ENCODE measurements at places on chromosomes 13 and 19. TPM values are rescaled to one million over a fixed set of nuclear protein-coding genes. Genes with fewer than 3 reads are reported as not detected.

DNA sequence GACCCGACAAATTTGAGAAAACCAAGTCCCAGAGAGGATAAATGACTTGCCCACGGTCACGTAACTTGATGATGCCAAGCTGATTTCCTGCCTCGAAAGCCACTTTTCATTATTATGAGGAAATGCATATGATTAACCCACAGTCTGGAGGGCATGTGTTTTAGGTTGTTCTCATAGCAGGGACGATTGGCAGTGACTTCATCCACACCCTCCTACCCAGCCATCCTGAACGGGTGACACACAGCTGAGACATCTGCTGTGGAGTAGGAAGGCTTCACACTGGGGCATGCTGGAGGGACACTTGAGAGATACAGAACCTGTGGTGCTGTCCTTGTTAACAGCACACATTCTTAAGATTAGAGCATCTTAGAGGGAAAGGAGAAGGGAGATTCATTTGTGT lies 65.4 kb upstream of the WDFY2 start:
- H3K27ac ChIP-seq: no peak overlapping the region
- no peaks in the 10 kb centered on the region for H3K4me1 ChIP-seq
- no peak for DNase-seq
- H3K27me3 ChIP-seq: no peaks in the 10 kb centered on the region

GRCh38 chr13:30247406-30247805 lies 59.9 kb downstream of the KATNAL1 start:
- no peak overlapping the region for H3K4me3 ChIP-seq
- H3K27ac ChIP-seq: no peak overlapping the region
- no peaks in the 10 kb centered on the region for H3K27me3 ChIP-seq
- DNase-seq: no peak
- H3K36me3 ChIP-seq: peaks cover 15% of the 10 kb centered on the region

GRCh38 chr13:76991432-76991795 lies 467 bp upstream of the CLN5 start:
- H3K36me3 ChIP-seq: peaks cover 9% of the 10 kb centered on the region
- H3K4me3 ChIP-seq: peak overlapping the region; percentile 95
- H3K4me1 ChIP-seq: no peaks in the 10 kb centered on the region
- H3K27me3 ChIP-seq: peaks cover 11% of the 10 kb centered on the region
- H3K27ac ChIP-seq: no peak overlapping the region

GRCh38 chr19:4371247-4372164 lies 28.1 kb downstream of the MPND start:
- H3K27me3 ChIP-seq: no peaks in the 10 kb centered on the region
- H3K4me3 ChIP-seq: no peak overlapping the region
- peaks cover 2% of the 10 kb centered on the region for H3K36me3 ChIP-seq
- no peak overlapping the region for H3K27ac ChIP-seq
- DNase-seq: peak; percentile 30

DNA sequence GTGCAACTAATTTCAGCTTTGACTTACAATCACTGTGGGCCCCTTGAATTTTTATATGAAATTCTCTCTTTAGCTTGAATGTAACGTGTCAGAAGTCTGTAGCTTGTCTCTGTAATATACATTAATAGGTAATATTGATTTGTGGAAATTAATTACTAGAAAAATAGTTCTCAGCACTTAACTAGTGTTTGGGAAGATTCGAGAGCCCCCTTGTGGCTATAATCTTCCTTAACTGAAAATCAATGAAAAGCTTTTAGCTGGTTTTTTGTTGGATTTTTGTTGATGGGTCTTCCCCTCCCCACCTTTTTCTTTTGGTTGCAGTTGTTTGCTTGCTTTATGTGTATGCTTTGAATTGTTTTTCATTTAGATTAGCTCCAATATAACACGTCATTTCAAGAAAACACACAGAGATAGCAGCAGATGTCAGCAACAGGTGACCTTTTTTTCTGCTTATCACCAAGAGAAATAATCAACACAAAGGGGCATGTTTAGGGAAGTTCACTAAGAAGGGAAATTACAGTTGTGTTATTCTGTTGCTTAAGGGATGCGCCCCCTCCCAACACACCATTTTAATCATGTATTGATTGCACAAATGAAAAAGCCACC lies 176.8 kb downstream of the OXGR1 start:
- no peak overlapping the region for H3K4me3 ChIP-seq
- no peak for DNase-seq
- H3K4me1 ChIP-seq: peaks cover 5% of the 10 kb centered on the region

GRCh38 chr19:38323291-38323690 lies 3.6 kb downstream of the KCNK6 start:
- DNase-seq: no peak
- H3K4me3 ChIP-seq: no peak overlapping the region
- H3K27me3 ChIP-seq: peaks cover 28% of the 10 kb centered on the region
- H3K27ac ChIP-seq: no peak overlapping the region
- H3K36me3 ChIP-seq: no peaks in the 10 kb centered on the region

GRCh38 chr13:85806553-85807175 lies 7.4 kb upstream of the SLITRK6 start:
- no peaks in the 10 kb centered on the region for H3K4me1 ChIP-seq
- no peak overlapping the region for H3K4me3 ChIP-seq
- no peak overlapping the region for H3K27ac ChIP-seq
- H3K36me3 ChIP-seq: no peaks in the 10 kb centered on the region

- H3K27ac ChIP-seq: no peak overlapping the region
- peaks cover 8% of the 10 kb centered on the region for H3K36me3 ChIP-seq
- no peak for DNase-seq
- no peak overlapping the region for H3K4me3 ChIP-seq
Observed at GRCh38 chr19:18987456-18987855, 45.9 kb downstream of the SUGP2 start.

- no peak for DNase-seq
- H3K4me3 ChIP-seq: no peak overlapping the region
- H3K27me3 ChIP-seq: no peaks in the 10 kb centered on the region
- no peak overlapping the region for H3K27ac ChIP-seq
Observed at GRCh38 chr13:95571941-95572340, 19.4 kb downstream of the CLDN10 start.

DNA sequence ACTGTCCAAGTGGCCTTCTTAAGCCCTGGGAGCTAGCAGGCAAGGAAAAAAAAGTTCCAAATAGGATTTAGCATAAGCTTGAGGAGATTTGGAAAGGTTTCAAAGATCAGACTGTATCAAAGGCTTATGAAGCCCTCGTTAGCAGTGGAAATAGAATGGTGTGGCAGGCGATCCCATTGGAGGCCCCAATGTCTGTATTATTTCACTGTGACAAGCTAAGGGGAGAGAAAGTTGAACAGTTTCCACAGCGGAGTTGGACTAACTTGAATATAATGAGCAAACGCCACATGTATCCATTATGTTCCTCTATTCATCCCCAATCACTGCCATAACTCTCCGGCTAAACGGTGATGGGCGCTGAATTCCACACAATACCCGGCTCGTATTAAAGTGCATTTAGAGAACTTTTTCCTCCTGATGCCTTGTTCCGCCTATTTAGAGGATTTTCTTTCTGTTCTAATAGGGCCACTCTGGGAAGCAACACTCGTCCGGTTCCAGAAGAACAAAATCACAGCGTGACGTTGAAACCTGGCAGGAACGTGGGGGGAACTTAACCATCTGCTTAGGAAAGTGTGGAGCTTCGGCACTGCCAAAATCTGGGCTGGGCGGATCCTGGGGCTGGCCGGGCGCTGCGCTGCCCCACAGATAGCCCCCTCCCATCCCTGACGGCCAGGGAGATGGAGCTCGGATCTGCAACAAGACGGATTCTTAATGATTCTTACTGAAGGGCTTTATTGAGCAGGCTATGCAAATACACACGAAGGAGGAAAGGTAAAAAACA lies 1.0 kb upstream of the PCDH8 start:
- H3K27me3 ChIP-seq: peaks cover 64% of the 10 kb centered on the region
- DNase-seq: peak; percentile 61
- H3K4me1 ChIP-seq: peaks cover 4% of the 10 kb centered on the region
- H3K27ac ChIP-seq: peak overlapping the region; percentile 87
- H3K36me3 ChIP-seq: no peaks in the 10 kb centered on the region
- peak overlapping the region; percentile 77 for H3K4me3 ChIP-seq

DNA sequence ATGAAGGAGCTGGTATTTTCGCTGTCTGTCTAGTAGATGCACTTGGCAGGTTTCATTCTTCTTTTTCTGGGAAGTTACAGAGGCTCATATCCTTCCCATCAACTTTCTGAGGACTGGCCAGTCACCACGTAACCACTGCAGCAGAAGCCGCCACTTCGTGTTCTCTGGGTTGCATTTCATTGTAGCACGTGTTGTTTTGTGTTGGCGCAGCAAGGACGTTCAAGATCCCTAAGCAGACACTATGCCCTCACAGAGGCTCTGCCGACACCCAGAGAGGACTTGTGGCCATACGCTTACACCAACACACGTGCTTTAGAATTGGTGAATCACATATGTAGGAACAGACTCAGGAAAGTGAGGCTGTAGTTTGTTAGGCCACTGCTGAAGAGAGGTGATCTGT lies 42.2 kb upstream of the TEX29 start:
- no peak overlapping the region for H3K4me3 ChIP-seq
- no peaks in the 10 kb centered on the region for H3K27me3 ChIP-seq
- no peak overlapping the region for H3K27ac ChIP-seq
- no peaks in the 10 kb centered on the region for H3K4me1 ChIP-seq
- H3K36me3 ChIP-seq: peaks cover 80% of the 10 kb centered on the region

- no peaks in the 10 kb centered on the region for H3K36me3 ChIP-seq
- no peak overlapping the region for H3K4me3 ChIP-seq
- H3K4me1 ChIP-seq: no peaks in the 10 kb centered on the region
- H3K27me3 ChIP-seq: no peaks in the 10 kb centered on the region
- no peak for DNase-seq
- H3K27ac ChIP-seq: no peak overlapping the region
Observed at GRCh38 chr13:39217471-39217870, 179.2 kb downstream of the NHLRC3 start.

- no peak overlapping the region for H3K27ac ChIP-seq
- H3K4me3 ChIP-seq: no peak overlapping the region
- H3K36me3 ChIP-seq: peaks cover 66% of the 10 kb centered on the region
- H3K27me3 ChIP-seq: no peaks in the 10 kb centered on the region
- no peaks in the 10 kb centered on the region for H3K4me1 ChIP-seq
- DNase-seq: peak; percentile 96
Observed at GRCh38 chr19:55301459-55302317, 17.9 kb downstream of the BRSK1 start.

GRCh38 chr19:10747674-10748073 lies 29.8 kb downstream of the DNM2 start:
- no peaks in the 10 kb centered on the region for H3K27me3 ChIP-seq
- H3K4me1 ChIP-seq: no peaks in the 10 kb centered on the region
- DNase-seq: no peak
- no peaks in the 10 kb centered on the region for H3K36me3 ChIP-seq
- no peak overlapping the region for H3K4me3 ChIP-seq
- no peak overlapping the region for H3K27ac ChIP-seq

DNA sequence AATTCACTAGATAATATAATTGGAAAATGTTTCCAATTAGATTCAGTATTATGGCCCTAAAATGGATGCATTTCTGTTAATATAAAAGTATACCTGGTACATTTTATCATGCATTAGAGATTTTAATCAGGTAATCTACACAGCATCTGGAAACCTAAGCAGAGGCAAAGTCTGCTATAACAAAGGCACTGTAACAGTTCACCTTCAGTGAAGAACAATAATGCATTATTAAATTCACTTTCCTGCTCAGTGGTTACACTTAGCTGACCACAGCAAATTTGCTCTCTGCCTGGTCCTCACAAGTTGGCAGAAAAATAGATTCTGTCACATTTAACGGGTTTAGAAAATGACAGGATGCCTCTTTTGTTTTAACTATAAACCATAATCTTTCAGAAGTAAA lies 326.9 kb downstream of the DACH1 start:
- H3K4me3 ChIP-seq: no peak overlapping the region
- no peak for DNase-seq
- H3K4me1 ChIP-seq: no peaks in the 10 kb centered on the region
- H3K27me3 ChIP-seq: no peaks in the 10 kb centered on the region

DNA sequence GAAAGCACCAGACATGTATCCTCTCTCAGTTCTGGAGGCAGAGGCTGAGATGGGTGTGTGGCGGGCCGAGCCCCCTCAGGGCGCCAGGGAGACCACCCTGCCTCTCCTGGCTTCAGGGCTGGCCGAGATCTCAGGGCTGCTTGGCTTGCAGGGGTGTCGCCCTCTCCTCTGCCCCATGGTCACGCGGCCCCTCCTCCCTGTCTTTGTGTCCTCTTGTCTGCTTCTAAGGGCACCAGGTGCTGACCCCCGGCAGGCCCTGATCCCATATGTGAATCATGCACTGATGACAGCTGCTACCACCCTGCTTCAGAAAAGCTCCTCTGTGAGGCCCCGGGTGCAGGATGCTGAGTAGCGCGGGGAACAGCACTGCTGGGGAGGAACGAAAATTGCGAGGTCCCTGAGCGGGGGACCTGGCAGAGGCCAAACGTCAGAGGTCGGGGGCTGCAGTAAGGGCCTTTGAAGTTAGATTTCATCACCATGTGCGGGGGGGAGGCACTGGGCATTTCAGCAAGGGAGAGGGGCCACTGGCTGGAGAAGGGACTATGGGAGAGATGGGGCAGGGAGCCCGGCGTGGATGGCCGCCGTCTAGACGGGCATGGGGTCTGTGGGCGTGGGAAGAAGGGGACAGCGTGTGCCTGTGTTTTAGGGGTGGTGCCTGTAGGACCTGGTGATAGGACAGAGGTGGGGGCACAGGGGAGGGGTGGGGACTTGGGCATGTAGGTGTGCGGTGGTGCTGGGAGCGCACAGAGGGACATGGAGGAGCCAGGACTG lies 125.2 kb downstream of the KDM4B start:
- no peaks in the 10 kb centered on the region for H3K27me3 ChIP-seq
- H3K36me3 ChIP-seq: peaks cover 19% of the 10 kb centered on the region
- H3K4me1 ChIP-seq: peaks cover 10% of the 10 kb centered on the region
- peak overlapping the region; percentile 95 for H3K27ac ChIP-seq
- no peak overlapping the region for H3K4me3 ChIP-seq

- H3K27ac ChIP-seq: no peak overlapping the region
- H3K4me3 ChIP-seq: no peak overlapping the region
- peaks cover 98% of the 10 kb centered on the region for H3K27me3 ChIP-seq
- no peaks in the 10 kb centered on the region for H3K4me1 ChIP-seq
- no peaks in the 10 kb centered on the region for H3K36me3 ChIP-seq
Observed at GRCh38 chr19:2289714-2290435, 7.9 kb upstream of the PEAK3 start.

DNA sequence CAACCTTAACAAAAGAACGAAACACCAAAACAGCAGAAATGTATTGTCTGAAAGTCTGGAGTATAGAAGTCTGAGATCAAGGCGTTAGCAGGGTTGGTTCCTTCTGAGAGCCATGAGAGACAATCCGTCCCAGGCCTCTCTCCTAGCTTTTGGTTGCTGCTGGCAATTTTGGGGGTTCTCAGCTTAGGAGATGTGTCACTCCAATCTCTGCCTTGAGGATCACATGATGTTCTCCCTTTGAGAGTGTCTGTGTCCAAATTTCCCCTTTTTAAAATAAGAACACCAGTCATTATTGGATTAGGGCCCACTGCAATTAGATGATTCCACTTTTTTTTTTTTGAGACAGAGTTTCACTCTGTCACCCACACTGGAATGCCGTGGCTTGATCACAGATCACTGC lies 10.1 kb downstream of the KCNN1 start:
- no peak overlapping the region for H3K27ac ChIP-seq
- no peak for DNase-seq
- H3K4me1 ChIP-seq: no peaks in the 10 kb centered on the region
- H3K27me3 ChIP-seq: no peaks in the 10 kb centered on the region
- no peak overlapping the region for H3K4me3 ChIP-seq
- peaks cover 5% of the 10 kb centered on the region for H3K36me3 ChIP-seq

FFAR2 gene
- not detected for total RNA-seq

NCAN gene
- 4.2 TPM for total RNA-seq

ZNF90 gene
- total RNA-seq: 113 TPM

SIGLEC9 gene
- not detected for total RNA-seq

SBK2 gene
- 3.3 TPM for total RNA-seq

IGFL2 gene
- total RNA-seq: not detected

CBLC gene
- 15.5 TPM for total RNA-seq

FCER2 gene
- total RNA-seq: not detected

ITPKC gene
- 9.9 TPM for total RNA-seq

LILRA6 gene
- total RNA-seq: not detected

ATXN8OS gene
- total RNA-seq: not detected
